IMR-90 (cell line): ENCODE measurements at places on chromosomes 6 and 20.

DNA sequence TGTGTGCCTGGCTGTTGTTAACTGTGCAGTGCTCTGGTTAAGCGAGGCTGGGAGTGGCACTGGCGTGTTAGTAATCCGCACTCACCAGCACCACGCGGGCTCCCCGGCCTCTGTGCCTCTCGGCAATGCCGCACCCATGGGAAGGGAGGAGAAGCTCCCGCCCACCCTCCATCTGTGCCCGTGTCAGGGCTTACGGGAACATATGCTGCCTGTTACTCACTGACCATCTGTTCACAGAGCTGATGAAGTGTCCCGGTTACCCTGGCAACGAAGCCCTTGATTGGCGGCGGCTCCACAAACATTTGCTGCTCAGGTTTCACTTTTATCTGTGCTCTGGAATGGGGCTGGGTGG is 114.7 kb downstream of the PSMB1 start:
- peak overlapping the region; percentile 58 for H3K27ac ChIP-seq
- H3K36me3 ChIP-seq, result no peaks in the 10 kb centered on the region
- no peak overlapping the region for H3K4me3 ChIP-seq
- peak; percentile 99 for DNase-seq

DNA sequence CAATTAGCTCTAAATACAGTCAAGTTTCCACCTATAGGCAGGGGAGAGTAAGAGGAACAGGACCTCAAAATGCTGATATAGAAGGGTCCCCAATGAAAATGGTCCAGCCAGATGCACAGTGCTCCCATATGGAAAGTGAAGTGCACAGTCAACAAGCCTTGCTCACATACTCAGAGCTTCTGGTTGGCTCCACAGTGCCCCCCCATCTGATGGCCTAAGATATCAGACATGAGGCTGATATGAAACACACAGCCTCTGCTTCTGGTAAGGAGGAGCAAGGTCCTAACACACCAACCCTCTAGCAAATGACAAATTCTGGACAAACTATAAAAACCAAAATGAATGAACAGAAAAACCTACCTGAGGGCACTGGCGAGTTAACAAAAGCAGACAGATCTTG is 111.4 kb upstream of the EMILIN3 start:
- DNase-seq, result no peak
- H3K27me3 ChIP-seq, result no peaks in the 10 kb centered on the region
- H3K36me3 ChIP-seq, result peaks cover 5% of the 10 kb centered on the region
- H3K27ac ChIP-seq, result no peak overlapping the region

DNA sequence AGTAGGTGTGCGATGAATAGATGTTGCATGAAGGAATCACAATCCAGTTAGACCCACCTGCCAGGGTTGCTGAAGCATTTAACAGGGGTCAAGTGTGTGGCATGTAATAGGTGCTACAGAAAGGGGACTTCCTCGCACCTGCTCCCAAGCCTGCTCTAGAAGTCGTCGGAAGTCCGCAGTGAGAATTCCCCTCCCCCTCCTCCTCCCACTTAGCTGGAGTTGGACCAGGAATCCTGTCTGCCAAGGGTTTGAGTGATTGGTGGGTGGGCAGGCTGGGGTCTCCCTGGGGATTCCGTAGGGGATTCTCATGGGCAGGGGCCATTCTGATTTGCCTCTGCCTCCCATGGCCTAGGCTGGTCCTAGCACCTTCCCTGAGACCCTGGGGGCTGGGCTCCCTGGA is 10.3 kb downstream of the SCRT2 start:
- peaks cover 3% of the 10 kb centered on the region; the same call in 1 of the 2 replicates for H3K4me1 ChIP-seq
- H3K27me3 ChIP-seq, result peaks cover 80% of the 10 kb centered on the region
- no peak for DNase-seq
- no peak overlapping the region for H3K27ac ChIP-seq
- no peak overlapping the region for H3K4me3 ChIP-seq
- H3K36me3 ChIP-seq, result no peaks in the 10 kb centered on the region

- H3K4me1 ChIP-seq, result peaks cover 16% of the 10 kb centered on the region
- H3K36me3 ChIP-seq, result no peaks in the 10 kb centered on the region
- no peaks in the 10 kb centered on the region for H3K27me3 ChIP-seq
- H3K4me3 ChIP-seq, result no peak overlapping the region
Measured at GRCh38 chr6:139473231-139473701, 98.8 kb upstream of the CITED2 start.

- H3K4me1 ChIP-seq, result no peaks in the 10 kb centered on the region
- H3K36me3 ChIP-seq, result no peaks in the 10 kb centered on the region
- no peak overlapping the region for H3K27ac ChIP-seq
- no peaks in the 10 kb centered on the region for H3K27me3 ChIP-seq
Measured at GRCh38 chr20:45578231-45578630, 853 bp downstream of the WFDC8 start.

DNA sequence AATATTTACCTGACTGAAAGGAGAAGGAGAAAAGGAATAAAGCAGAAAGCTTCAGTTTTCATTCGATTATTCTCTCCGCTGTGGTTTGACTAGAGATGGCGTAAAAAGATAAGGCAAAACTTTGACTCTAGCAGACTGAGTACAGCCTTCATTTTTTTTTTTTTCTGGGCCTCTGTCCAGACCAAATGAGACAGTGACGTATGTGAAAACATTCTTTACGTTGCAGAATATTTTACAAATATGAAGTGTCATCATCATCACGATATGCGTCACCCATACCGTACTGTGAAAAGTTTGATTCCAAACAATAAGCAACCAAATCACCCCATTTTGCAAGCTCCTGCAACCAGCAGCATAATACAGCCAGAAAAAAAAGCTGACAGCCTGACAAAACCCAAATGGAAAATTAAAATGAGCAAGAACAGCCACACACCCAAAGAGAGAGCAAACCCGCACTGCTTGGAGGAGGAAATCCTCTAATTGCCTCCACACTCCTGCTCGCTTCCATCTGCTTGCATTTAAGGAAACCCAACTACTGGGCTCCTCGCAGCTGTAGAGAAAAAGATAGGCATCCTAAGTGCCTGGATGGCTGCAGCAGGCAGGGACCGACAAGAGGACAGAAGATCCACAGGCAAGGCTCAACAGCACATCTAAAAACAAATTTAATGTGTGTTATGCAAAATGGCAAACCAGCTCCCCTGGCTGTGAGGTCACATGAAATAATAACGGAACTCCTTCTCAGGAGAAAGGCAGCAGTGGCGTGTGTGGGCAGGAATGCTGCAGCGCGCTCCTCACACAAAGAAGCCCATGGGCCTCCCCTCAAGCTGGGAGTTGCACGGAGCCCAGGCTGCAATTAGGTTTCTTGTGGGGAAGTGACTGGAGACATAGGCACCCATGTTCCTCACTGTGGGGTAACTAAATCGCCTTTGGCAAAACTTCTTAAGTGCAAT is 113.1 kb downstream of the FYN start:
- peaks cover 41% of the 10 kb centered on the region for H3K4me1 ChIP-seq
- H3K27me3 ChIP-seq, result no peaks in the 10 kb centered on the region

GRCh38 chr6:41547799-41548097 is 1.6 kb downstream of the FOXP4 start:
- H3K4me3 ChIP-seq, result peak overlapping the region; percentile 93
- no peak overlapping the region for H3K27ac ChIP-seq
- peaks cover 6% of the 10 kb centered on the region; the same call in 1 of the 2 replicates for H3K27me3 ChIP-seq
- peaks cover 8% of the 10 kb centered on the region for H3K4me1 ChIP-seq
- H3K36me3 ChIP-seq, result peaks cover 6% of the 10 kb centered on the region

GRCh38 chr6:7809346-7809745 is 83.4 kb downstream of the BMP6 start:
- peaks cover 1% of the 10 kb centered on the region for H3K27me3 ChIP-seq
- H3K27ac ChIP-seq, result no peak overlapping the region
- peaks cover 2% of the 10 kb centered on the region; the same call in 1 of the 2 replicates for H3K4me1 ChIP-seq
- no peak overlapping the region for H3K4me3 ChIP-seq
- no peak for DNase-seq
- H3K36me3 ChIP-seq, result no peaks in the 10 kb centered on the region
